ENCODE measurements at places on chromosomes 5 and 9.

- no peak for DNase-seq
Observed at GRCh38 chr9:31355159-31355882, 1029.1 kb upstream of the ACO1 start.

DNA sequence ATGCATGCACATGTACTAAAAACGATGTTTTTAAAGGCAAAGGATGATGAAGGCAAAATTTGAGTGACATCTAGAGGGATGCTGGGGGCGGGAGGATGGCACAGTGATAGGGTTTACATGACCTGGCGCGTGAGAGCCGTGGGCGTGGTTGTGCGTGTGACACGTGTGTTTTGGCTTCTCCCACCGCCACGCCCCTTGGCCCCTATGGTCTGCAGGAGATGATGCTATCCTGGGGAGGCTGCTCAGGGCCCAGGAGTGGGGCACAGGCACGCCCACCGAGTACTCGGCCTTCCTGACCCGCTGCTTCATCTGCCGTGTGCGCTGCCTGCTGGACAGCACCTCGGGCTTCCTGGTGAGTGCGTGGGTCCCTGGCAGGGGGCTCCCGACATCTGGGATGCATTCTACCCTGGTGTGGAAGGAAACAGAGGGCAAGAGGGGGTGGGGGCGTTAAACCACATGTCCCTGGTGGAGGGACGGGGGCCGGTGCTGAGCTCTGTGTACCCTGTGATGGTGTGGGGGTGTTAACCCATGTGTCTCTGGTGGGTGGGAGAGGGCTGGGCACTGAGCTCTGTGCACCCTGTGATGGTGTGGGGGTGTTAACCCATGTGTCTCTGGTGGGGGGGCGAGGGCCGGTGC lies 19.2 kb upstream of the EXOC3 start:
- no peak for DNase-seq

DNA sequence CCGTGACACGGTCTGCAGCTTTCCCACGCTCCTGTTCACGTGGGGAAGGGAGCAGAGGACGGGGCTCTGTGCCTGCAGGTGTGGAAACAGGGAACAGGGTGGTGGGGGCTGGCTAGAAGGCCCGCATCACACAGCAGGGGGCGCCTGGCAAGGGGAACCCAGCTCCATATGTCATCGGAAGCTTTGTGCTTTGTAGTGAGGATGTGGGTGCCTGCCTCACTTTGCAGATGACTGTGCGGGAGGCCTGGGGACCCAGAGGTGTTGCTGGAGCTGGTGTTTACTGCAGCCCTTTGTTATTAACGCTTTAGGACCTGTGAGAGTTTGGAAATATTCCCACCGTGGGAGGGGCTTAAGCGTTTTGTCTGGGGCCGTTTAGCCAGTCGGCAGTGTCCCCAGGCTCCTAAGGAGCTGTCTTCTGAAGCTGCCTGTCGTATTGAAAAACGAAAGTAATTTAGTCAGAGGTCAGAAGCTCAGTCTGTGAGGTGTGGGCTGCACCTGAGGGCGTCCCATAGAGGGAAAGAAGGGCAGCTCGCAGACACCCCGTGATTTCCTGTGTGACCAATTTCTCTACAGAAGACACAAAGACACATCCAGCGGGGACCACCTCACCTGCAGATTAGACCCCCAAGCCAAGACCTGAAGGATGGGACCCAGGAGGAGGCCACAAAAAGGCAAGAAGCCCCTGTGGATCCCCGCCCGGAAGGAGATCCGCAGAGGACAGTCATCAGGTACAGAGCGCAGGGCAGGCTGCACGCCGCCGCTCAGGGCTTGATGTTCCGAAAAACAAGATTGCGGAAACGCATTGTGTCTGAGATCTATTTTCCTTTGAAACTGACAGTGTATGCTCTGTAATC lies 9.1 kb downstream of the MAN1B1 start:
- peak; percentile 87 for DNase-seq

- no peak for DNase-seq
Observed at GRCh38 chr9:16398691-16399090, 471.8 kb downstream of the BNC2 start.

GRCh38 chr5:168073311-168073710 lies 218.1 kb upstream of the WWC1 start:
- no peak for DNase-seq

DNA sequence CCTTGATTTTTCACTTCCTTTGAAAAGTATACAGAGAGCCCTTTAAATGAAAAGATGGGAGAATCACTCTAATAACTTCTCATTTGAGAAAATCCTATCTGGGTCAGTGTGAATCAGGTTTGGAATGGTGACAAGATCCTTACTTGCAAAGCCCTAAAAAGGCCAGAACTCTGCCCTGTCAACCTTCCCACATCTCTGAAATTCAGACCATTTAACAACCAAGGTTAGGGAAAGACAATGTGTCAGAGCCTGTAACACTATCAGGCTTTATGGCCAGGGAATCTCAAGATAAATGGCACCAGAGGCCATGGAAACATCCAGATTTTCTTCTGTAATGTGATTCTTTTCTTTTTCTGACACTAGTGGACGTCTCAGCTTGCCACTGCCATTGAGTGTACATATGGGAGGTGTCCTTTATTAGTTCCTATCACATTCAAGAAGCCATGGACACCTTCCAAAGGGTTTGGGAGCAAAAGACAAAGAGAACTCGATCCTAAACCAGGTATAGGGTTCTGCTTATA lies 165.7 kb upstream of the GPR151 start:
- DNase-seq = no peak
